CD4-positive, alpha-beta T cell treated with Interleukin-17A for 4 hours (primary cell): ENCODE measurements at places on chromosomes 5 and 9.

GRCh38 chr5:83632874-83633273, 87.8 kb downstream of the HAPLN1 start:
- no peak for DNase-seq

- DNase-seq, result peak; percentile 4
Measured at GRCh38 chr5:31638345-31638744, 586 bp upstream of the PDZD2 start.

DNA sequence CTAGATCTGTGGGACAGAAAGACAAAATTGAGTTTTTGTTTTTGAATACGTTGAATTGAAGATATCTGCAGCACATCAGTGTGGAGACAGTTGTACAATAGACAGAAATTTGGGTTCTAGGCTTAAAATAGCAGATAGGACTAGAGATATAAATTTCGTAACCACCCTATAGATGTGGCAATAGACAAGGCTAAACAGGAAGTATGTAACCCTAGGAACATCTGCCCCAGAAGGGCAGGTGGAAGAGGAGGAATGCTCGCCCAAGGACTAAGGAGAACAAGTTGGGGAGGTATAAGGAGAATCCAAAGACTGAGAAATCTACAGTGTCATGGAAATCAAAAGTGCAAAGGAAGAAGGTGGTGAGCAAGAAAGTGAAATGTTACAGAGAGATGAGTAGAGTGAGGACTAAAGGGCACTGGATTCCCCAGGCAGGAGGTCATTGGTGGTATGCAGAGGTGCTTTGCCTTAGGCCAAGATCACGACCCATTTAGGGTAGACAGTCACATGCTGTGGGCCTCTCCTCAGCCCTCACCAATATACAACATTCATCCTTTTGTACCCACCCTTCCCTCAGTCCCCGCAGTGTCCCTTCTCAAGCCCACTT, 109.1 kb upstream of the ELL2 start:
- no peak for DNase-seq

DNA sequence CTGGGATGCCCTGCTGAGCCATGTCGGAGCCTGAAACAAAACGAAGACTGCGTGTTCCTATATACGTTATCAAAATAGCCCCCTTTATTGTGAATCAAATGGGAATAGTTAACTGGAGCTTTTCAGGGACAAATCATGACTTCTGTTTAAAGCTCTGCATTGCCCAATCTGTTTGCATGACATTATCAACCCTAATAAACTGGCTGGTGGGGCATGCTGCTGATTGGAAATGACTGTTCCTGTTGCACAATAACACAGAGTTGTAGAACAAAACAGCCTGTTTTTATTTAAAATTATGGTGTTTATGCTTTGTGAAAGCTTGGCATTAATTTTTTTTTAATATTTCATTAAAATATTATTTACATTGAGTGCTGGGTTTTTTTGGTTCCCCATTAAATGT, 215.5 kb downstream of the TMEM167A start:
- no peak for DNase-seq

- no peak for DNase-seq
Measured at GRCh38 chr5:80697100-80697499, 42.3 kb upstream of the DHFR start.

- peak; percentile 11 for DNase-seq
Measured at GRCh38 chr5:179759581-179760551, 27.2 kb downstream of the MAML1 start.

DNA sequence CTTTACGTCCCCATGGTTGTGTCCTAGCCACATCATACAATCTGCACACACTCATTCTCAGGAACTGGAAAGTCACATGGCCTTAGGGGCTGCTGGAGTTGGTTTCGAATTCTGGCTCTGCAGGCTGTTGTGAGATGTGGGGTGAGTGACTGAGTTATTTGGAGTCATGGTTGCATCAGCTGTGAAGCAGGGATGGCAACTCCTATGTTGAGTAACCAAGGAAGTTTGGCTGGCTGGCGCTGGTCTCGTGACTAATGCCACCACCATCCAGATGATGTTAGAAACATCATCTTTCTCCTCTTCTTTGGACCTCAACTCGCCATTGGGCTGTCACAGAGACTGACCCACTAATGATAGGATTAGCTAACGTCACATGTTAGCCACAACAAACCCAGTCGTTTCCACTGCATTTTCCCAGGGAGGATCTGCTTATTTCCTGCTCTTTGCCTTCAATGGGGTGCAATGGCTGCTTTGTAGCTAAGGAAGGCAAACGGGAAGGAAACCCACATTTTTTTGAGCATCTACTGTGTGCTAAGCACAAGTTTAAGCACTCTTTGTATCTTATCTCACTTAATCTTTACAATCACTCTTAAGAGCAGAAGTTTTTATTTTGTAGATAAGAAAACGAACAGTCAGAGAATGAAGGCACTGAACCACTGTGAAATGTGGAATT, 78.1 kb upstream of the UBTD2 start:
- no peak for DNase-seq

- no peak for DNase-seq
Measured at GRCh38 chr9:70451765-70452164, 37.3 kb upstream of the KLF9 start.

GRCh38 chr5:14579731-14580397, 1.7 kb upstream of the OTULINL start:
- no peak for DNase-seq

GRCh38 chr9:755454-756381, 85.8 kb upstream of the DMRT1 start:
- no peak for DNase-seq

DNA sequence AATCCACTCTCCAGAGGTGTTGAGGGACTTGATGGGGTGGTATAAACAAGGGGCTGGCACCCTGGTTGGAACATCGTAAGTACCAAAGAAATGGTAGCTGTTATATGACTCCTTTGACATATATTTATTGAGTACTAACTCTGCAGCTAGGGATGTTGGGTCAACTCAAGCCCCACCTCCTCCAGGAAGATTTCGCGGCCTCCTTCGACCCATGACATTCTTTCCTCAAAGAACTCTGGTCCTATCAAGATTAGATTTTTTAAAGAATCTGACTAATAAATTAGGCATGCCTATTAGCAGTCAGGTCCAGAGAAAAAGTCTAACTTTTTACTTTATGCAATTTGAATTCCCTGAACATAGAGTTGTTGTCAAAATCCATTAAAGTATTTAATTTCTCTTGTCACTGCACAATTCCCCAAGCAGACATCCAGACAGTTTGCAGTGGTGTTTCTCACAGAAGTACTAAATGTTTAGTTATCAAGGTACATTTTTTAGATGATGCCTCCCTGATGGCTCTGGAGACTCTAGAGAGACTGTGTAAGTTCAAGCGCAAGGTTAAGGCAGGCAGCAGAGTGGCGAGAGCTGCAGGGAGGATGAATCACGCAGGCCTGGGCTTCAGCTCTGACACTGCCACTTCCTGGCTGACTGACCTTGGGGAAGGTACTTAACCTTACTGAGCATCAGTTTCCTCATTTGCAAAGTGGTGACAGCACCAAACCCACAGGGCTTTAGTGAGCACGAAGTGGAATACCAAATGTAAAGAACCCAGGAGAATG, 209.6 kb downstream of the TTLL11 start:
- no peak for DNase-seq

DNA sequence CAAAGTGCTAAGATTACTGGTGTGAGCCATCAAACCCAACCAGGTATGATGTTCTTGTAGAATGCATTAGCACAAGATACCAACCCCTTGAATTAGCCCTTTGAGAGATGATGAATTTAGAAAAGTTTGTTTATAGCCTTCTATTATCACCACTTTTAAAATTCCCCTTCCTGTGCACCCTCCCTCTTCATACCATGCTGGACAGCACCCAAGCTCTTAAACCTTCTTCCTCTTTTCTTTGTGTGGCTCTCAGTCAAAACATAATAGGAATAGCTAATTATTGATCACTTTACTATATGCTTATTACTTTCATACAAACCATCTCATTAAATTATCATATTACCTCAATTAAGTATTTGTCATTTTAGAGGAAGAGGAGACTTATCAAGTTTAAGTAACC, 87.6 kb upstream of the TMED7 start:
- no peak for DNase-seq

GRCh38 chr5:32602906-32603305, 17.5 kb downstream of the SUB1 start:
- DNase-seq, result no peak

DNA sequence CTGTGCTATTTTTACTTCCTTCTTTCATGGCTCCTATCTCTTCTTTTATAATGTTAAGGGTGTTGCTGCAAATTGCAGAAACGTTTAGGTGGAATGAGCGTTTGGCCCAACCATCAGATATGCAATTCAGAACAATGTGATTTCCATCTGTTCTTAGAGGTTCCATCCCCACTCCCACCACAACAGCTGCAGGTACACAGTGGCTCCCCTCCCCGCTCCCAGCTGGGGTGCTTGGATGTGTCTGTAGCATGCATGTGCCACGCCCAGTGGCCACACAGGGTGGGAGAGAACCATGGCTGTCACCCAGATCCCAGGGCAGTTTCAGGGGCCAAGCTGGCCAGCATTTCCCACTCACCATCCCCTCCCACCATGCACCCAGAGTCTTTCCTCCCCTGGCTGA, 62.2 kb downstream of the ACTL7B start:
- no peak for DNase-seq

DNA sequence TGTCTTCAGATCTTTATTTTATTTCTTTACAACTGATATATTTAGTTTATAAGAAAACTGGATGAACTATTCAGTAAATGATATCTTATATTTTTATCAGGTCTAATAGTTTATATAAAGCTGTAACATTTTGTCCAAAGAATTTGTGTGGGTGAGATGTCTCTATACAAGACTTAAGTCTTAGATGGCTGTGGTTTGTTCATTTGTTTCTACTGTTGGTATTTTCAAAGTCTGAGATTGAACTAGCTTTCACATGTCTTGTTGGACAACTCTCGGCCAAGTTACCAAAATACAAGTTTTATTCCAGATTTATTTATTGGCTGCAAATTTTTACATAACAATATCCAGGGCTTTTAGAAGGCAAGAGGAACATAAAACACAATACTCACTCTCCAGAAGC, 286.0 kb downstream of the NR2F1-AS1 start:
- no peak for DNase-seq
